ENCODE measurements at places on chromosomes 1 and 21. TPM values are rescaled to one million over a fixed set of nuclear protein-coding genes. Genes with fewer than 3 reads are reported as not detected.

The AMY2A gene
- 0.35 TPM for total RNA-seq

DNA sequence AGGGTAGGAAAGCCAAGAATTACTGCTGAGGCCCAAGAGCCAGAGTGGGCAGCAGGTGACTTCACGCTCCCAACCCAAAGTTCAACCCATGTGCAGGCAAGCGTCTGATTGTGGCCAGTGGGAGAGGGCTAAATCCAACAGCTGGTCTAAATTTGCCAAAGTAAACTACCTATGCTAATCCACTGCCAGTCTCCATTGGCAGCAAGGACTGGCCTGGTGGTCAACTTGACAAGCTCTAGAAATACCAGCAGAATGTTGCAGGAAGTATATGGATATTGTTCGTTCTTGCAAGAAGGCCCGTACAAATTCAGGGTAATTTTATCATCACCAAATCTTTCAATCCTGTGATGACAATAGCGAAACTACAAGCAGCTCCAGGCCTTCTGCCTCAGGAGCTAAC lies 1.5 kb downstream of the TMEM63A start:
- no peak for DNase-seq

- peak; percentile 11 for DNase-seq
Observed at GRCh38 chr1:163697137-163697536, 375.4 kb downstream of the NUF2 start.

- no peak for DNase-seq
Observed at GRCh38 chr1:244237445-244237844, 186.4 kb downstream of the ZBTB18 start.

DNA sequence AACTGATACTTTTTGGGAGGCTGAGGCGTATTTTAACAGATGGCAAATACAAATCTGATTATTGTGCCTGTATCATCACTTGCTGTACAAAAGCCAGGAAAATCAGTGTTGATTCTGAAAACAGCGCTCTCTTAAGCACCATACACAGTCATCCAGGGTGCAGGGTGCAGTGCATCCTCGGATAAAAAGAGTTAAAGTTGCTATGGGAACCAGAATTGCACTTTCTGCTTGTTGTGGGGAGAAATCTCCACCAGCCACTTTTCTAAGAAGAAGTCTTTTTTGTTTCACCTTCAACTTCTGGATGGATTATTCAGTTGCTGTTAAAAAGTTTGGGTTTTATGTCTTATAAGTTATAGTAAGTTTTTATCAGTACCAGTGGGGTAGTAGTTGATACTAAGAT lies 3.8 kb downstream of the LAMC1 start:
- no peak for DNase-seq

Measured in GM12878 (cell line).